Stromal cell of bone marrow (primary cell): ENCODE measurements at places on chromosomes 6 and 20.

- DNase-seq: peak; percentile 78
Observed at GRCh38 chr6:9523462-9523861, 891.4 kb downstream of the TFAP2A start.

GRCh38 chr6:2225422-2226392 lies 19.7 kb downstream of the GMDS start:
- DNase-seq: no peak

GRCh38 chr6:47061309-47062300 lies 19.5 kb upstream of the ADGRF1 start:
- DNase-seq: no peak

DNA sequence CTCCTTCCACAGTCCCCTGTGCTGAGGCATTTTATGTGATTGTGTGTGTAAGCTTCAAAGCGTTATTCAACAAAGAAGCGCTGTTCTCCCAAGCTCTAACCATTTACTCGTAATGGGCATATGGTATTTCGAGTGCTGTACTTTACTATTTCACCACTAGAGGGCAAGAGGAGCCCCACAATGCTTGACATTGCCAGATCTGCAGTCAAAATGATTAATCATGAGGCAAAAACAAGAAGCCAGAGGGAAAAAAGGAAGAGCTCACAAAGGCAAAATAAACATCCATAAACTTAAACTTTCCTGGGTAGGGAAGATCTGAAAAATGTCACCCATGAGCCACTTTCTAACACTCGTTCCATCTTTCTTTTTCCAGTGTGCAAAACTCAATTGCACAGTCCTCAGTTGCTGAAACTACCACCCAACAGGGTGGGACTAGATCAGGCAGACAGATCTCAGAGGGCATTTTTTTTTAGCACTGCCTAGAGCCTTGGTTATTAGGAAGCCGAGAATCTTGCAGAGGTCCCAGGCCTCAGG lies 215.0 kb upstream of the PLCB4 start:
- DNase-seq: peak; percentile 74

DNA sequence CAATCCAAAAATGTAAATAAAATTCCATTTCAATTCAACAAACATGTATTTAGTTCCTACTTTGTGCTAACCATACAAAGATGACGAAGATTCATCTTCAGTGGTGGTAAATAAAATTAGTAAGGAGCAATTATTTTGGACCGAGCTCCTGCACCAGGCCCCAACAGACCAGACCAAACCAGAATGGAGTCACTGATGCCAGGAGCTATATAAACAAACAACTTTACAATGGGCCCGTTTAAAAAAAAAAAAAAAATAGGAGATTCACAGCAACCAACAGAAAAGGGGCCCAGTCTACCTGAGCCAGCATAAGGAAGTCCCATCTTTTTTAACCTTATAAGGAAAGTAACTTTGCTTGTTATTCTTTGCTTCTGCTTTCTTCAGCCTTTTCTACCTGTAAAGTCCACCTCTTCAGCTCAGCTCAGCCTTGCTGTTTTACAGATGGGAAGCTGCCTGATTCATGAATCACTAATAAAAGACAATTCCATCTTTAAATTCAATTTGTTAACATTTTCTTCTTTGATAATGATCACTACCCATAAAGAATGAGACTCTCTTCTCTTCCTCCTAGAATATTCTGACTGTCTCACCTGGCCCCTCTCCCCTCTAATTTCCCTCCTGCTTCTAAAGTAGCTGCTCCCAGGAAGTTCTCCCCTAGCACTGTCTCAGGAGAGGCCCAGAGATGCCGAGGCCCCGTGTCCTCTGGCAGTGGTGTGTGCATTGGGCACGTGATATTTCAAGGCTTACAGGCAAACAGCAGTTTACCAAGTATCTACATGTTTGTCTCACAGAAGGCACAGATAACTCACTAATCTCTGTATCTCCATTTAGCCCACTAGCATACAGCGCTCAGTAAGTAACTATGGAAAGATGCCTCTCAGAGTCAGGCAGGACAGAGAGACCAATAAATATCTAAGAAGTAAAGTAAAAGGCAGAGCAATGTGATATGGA lies 8.4 kb downstream of the MBOAT1 start:
- no peak for DNase-seq

DNA sequence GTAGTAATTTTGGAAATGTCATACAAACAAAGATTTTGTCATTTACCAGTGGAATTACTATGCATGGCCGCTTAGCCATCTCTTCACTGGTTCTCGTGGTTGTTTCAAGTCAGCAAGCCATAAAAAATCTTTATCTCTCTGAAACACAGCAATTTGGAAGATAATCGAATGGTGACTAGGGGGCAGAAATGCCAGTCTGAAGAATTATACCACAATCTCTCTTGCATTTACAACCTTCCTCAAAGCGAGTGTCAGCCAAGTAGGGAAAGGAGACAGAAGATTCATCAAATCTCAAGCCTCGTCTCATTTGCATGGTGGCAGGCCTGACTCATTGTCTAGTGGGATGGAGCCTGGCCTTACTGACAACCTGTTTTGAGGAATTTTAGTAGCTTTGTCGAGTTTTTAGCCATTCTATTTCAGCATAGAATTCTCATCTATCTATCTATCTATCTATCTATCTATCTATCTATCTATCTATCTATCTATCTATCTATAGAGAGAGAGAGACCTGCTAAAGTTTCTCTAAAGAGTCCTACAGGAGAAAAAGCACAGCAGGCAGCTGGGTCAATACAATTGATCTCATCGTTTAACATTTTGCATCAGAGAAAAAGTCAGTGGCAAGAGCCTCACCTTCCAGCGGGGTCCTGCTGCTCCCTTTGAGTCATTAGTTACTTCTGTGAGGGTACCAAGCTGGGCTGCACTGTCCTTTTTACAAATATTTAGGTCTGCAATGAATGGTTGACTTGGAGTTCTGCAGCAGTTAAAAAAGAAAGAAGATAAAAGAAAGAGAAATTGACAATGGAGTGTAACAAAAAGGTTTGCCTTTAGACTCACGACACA lies 572.8 kb downstream of the TFAP2A start:
- DNase-seq: no peak

- no peak for DNase-seq
Observed at GRCh38 chr6:165600606-165601005, 62.4 kb downstream of the PDE10A start.

GRCh38 chr6:23027281-23027680 lies 457.9 kb downstream of the HDGFL1 start:
- DNase-seq: no peak

- no peak for DNase-seq
Observed at GRCh38 chr20:48381353-48382120, 446.3 kb downstream of the PREX1 start.

DNA sequence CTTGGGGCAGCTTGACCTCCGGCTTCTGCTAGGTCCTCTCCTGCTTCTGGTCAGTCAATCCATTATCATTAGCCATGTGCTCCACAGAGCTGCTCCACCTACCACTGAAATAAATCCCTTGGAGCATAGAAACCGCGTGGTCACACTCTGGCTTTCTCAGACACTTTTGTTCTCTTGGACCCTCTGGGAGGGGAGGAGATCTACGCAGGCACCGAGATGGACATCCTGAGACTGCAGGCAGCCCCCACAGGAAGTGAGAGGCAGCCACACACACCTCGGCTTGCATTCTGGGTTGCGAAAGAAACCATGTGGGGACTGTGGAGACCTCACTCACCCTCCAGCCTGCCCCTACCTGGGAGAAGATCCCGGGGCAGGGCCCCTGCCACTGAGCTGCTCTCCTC lies 79.5 kb downstream of the FYN start:
- DNase-seq: no peak

- DNase-seq: no peak
Observed at GRCh38 chr6:44608175-44608574, 220.7 kb downstream of the CDC5L start.

- no peak for DNase-seq
Observed at GRCh38 chr6:43801495-43802181, 31.6 kb downstream of the VEGFA start.

GRCh38 chr6:159467473-159468041 lies 225.5 kb downstream of the SOD2 start:
- no peak for DNase-seq

GRCh38 chr6:118419448-118420394 lies 128.4 kb upstream of the PLN start:
- no peak for DNase-seq

- no peak for DNase-seq
Observed at GRCh38 chr6:129946439-129947140, 71.8 kb upstream of the L3MBTL3 start.

GRCh38 chr6:105746130-105746505 lies 340.0 kb upstream of the PRDM1 start:
- DNase-seq: no peak

DNA sequence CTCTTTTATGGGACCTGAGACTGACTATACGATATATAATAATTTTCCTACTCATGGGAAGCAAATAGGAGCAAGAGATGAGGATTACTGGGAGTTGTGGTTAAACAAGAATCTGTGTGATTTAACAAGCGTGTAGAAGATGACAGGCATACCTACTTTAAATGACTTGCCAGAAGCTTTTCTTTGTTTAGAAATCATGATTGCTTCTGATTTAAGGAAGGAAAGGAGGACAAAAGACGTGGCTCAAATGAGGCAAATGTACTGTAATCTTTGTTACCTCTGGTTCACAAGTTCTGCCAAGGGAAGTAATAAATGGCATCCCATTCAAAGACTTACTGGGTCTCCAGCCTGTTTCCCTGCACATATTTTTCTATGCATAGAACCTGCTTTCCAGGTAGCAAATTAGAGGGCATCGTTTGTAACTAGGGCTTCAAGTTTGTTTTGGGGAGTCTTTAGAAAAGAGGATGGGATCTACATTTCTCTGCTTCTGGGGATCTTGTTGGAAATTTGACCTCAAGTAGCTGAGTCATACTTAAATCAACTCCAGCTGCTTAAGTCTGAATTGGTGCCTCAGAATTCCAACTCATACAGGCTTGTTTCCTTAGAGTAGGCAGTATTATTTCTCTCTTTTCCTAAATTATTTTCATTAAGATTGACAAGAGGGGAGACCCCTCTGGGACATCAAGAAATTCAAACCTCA lies 2.9 kb upstream of the TRMT11 start:
- peak; percentile 79 for DNase-seq

GRCh38 chr20:51380401-51381385 lies 161.8 kb downstream of the NFATC2 start:
- no peak for DNase-seq

- no peak for DNase-seq
Observed at GRCh38 chr6:143262859-143263258, 187.6 kb downstream of the ADAT2 start.

- no peak for DNase-seq
Observed at GRCh38 chr6:163263998-163264661, 150.4 kb upstream of the QKI start.

DNA sequence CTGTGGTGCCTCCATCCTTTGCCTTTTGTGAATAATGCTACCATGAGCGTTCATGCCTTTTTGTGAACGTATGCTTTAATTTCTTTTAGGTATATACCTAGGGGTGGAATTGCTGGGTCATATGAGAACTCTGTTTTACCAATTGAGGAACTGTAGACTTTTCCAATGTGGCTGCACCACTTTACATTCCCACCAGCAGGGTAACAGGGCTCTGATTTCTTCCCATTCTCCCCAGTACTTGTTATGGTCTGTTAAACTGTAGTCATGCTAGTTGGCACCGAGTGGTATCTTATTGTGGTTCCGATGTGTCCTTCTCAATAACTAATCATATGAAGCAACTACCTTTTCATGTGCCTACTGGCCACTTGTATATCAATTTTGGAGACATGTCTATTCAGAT lies 312.1 kb downstream of the GMDS start:
- no peak for DNase-seq

DNA sequence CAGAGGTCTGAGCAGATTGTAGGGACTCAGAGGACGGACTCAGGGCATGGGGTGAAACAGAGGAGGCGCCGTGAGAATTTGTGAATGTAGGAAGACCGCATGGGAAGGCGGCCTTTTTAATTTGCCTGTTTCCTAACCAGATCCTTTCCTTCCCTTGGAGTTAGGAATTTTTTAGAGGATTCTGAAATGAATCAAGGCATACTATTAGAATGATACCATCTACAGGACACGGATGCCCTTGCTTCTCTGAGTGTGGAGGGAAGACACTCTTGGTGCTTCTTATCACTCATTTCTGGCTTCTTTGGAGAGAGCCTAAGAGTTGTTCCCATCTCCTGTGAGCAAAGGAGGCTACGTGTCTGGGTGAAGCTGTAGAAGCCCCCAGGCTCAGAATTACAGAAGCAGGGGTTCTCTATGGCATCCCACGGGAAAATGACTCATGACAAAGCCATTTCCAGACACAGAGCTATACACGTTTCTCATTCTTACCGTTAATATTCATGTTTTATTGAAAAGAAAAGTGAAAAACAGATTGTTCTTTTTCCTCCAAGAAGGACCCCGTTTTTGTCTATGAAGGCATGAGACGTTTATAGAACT lies 148.5 kb downstream of the EDN3 start:
- no peak for DNase-seq

DNA sequence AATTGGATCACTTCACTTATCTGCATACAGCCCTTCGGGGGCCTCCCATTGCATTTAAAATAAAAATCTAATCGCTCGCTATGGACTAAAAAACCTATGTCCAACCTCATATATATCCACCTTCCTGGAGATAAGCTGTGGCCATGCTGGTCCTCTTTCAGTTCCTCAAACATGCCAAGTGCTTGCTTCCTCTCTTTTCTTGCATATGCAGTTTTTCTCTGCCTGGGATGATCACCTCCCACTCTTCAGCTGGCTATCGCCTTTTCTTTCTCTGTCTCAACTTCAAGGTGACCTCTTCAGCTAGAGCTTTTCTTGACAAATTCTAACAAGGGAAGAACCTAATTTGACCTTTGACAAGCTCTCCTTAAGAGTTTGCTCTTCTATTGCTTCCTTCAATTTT lies 5.6 kb upstream of the TFB1M start:
- DNase-seq: no peak

- DNase-seq: no peak
Observed at GRCh38 chr20:5973172-5973571, 22.7 kb downstream of the MCM8 start.

DNA sequence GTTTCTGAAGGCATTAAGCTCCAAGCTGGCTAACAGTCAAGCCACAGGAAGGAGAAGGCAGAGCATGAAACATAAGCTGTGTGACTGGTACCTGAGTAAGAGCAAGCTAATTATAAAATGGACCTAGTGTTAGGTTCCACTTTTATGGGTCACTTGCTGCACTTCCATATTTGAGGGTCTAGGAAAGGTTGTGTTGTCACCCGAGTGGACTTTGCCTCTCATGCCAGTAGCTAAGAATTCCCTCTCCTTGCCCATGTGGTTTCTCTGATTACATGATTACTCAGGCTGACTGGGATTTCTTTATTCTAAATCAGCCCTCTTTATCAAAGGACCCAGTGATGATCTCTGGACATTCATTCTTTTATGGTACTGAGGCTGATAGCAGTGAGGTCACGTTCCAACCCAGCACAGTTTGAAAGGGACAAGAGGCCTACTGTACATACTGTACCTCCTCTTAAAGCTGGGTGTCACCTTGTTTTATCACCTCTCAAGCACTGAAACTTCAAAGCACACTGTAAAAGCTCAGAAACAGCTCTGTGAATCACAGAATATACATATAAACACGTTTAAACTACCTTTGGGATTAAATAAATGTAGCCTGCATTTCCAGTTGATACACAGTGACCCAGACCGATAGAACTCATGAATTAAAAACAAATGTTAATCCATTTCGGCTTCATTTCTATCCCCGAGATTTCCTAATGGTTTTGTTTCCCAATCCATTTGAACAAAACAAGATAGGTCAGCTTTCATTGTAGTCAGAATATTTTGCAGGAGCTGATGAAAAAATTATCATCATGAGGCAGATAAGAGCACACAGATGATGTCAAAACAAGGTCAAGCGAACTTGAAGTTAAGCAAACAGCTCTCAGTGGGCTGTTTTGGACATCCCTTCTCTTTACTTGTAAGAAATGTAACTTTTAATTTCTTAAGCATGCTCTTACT lies 96.5 kb downstream of the ALDH8A1 start:
- peak; percentile 58 for DNase-seq
